ENCODE measurements at places on chromosomes 3 and 15.
A peak's percentile ranks its signal among the peaks of the same experiment; 100 is the strongest.

GRCh38 chr15:73771385-73772045, 18.4 kb upstream of the INSYN1 start:
- no peak for DNase-seq

GRCh38 chr15:80434926-80435720, 30.9 kb downstream of the ARNT2 start:
- DNase-seq = no peak

DNA sequence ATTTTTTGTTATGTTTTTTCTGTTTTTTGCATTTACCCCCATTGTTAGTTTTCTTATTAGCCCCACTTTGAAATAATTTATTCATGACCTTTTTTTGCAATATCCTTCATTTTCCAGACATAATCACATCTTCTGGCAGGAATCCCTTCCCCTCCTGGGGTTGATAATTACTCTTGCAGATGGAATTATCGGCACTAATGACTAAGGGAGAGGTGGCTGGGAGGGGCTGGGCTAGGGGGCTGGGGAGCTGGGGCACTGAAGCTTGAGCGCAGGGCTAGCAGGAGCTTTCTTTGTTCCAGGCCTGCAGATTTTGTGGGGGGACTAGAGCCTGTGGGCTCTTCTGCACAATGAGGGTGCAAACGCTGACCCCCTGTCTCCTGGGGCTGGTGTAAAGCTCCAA, 77.8 kb downstream of the RAB11A start:
- no peak for DNase-seq

DNA sequence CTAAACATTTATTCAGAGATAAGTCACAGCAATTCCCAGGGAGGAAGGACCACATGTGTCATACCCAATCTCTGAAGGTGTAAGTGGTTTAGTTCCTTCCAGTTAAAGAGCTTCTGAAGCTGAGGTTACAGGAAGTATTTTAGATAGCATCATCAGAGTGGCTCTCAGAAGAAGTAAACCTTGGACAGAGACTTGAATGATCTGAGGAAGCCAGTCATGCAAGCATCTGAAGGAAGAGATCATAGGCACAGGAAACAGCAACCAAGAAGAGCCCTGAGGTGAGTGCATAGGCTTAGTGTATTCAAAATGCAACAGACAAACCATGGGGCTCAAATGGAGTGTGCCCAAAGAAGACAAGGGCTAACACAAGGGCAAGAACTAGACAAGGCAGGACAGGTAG, 210.3 kb downstream of the ULK4 start:
- DNase-seq = no peak

GRCh38 chr3:188752850-188753249, 418.9 kb upstream of the TPRG1 start:
- DNase-seq = no peak

DNA sequence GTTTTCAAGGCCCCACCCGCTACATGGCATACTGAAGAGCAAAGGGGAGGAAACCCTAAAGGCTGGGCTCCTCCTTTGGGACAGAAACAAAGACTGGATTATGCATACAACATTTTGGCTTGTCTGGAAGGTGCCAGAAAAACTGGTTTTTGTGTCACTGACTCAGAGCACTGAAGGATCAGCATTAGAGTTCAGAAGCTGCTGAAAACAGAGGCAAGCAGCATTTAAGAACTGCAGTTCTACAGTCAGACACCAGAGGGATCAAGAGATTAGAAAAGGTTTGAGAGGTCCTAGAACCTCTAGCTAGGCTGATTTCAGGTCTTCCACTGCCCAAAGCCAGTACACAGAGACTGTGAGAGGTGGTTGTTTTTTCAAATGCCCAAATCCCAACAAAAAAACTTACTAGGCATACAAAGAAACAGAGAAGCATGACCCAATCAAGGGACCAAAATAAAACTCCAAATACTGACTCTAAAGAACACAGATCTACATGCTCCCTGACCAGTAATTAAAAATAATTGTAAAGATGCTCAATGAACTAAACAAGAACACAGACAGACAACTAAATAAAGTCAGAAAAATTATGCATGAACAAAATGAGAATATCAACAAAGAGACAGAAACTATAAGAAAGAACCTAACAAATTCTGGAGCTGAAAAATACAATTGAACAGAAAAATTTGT, 91.2 kb downstream of the SENP2 start:
- peak; percentile 27 for DNase-seq

Measured in NCI-H1048 (cell line).